ENCODE measurements at places on chromosomes 1 and 21.

DNA sequence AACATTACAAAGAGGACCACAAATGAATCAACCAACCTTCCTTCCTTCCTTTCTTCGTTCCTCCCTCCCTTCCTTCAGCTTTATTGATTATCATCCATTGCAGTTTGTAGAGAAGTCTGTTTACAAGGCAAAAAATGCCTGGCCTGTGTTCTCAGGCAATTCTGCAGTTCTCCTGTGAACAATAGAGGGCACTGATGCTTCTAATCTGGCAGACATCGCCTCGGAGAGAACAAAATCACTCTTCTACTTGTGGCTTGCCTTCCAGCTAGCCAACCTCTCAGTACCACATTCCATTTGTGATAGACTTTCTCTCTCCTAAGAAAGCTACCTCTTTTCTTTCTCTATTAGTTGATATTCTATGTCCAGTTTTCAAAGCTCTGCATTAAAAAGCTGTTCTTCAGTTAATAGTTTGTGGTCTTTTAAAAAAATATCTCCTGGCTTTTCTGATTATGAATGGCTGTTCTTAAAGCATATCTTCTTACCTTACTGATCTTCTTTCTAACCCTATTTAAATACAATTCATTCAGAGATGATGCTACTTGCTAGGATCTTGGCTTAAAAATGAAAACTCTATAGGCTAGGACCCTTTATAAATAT, 26.9 kb upstream of the ESRRG start:
- DNase-seq = peak; percentile 51
- H3K4me3 ChIP-seq = no peak overlapping the region
- H3K27ac ChIP-seq = no peak overlapping the region
- H3K4me1 ChIP-seq = no peaks in the 10 kb centered on the region
- no peaks in the 10 kb centered on the region for H3K36me3 ChIP-seq
- H3K27me3 ChIP-seq = no peaks in the 10 kb centered on the region

GRCh38 chr1:23187637-23188036, 19.0 kb upstream of the LUZP1 start:
- H3K27ac ChIP-seq = no peak overlapping the region
- H3K27me3 ChIP-seq = no peaks in the 10 kb centered on the region
- H3K4me3 ChIP-seq = no peak overlapping the region

DNA sequence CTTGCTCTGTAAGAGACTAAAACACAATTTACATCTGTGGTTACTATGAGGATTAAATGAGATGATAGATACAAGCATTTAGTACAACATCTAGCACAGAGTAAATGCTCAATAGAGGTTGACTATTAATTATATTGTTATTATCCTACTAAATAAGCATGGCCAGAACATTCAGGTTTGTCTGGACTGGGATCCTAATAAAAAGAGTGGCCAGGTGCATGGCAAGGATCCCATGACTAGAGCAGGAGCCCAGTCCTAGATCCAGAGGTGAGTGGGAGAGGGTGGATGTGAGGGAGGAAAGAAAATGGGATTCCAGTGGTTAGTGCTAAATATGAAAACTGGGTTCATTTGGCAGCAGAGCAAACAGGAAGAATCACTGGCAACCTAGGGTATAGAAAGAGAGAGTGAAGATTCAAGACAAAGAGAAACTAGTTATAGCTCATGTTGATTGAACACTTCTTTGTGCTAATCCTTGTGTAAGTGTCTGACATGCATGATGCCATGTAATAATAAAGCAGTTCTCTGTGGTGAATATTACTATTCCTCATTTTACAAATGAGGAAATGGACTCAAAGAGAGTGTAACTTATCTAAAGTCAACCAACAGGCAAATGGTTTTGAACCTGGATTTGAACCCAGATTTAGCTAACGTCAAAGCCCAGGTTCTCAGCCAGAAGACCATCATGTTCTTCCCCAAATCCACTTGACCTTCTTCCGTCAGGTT, 71.1 kb upstream of the FGGY start:
- DNase-seq = no peak
- no peak overlapping the region for H3K4me3 ChIP-seq
- H3K36me3 ChIP-seq = no peaks in the 10 kb centered on the region

GRCh38 chr21:37829447-37829846, 86.8 kb downstream of the KCNJ6 start:
- H3K27me3 ChIP-seq = no peaks in the 10 kb centered on the region
- no peaks in the 10 kb centered on the region for H3K36me3 ChIP-seq
- DNase-seq = no peak
- H3K4me1 ChIP-seq = peaks cover 11% of the 10 kb centered on the region
- no peak overlapping the region for H3K4me3 ChIP-seq
- no peak overlapping the region for H3K27ac ChIP-seq

DNA sequence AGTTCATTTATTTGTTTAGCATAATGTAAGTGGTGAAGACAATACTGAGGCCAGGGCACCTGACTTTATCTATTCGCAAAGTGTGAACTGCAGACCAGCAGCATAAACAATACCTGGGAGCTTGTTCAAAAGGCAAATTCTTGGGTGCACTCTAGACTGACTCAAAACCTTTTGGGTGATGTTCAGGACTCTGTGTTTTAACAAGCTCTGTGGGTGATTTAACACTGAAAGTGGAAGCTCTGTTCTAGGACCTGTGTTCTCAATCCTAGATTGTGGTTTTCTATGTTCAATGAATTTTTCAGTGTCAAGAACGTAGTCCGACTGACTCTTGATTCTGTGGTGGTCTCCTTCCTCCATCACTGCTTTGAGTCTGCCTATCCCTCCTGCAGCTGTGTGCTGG, 71.9 kb downstream of the GPR88 start:
- no peak overlapping the region for H3K4me3 ChIP-seq
- no peaks in the 10 kb centered on the region for H3K27me3 ChIP-seq
- H3K4me1 ChIP-seq = no peaks in the 10 kb centered on the region
- DNase-seq = no peak
- H3K27ac ChIP-seq = no peak overlapping the region

- H3K4me3 ChIP-seq = no peak overlapping the region
- no peaks in the 10 kb centered on the region for H3K4me1 ChIP-seq
- H3K27me3 ChIP-seq = no peaks in the 10 kb centered on the region
Observed at GRCh38 chr1:70583522-70583921, 172.5 kb downstream of the CTH start.

- H3K27me3 ChIP-seq = no peaks in the 10 kb centered on the region
- DNase-seq = no peak
- H3K4me1 ChIP-seq = peaks cover 9% of the 10 kb centered on the region
- no peak overlapping the region for H3K27ac ChIP-seq
- H3K36me3 ChIP-seq = no peaks in the 10 kb centered on the region
Observed at GRCh38 chr1:59592924-59593323, 221.8 kb upstream of the HOOK1 start.
